ENCODE measurements at places on chromosomes 7 and 10.

- no peak for DNase-seq
Observed at GRCh38 chr10:67697724-67698131, 1.7 kb upstream of the CTNNA3 start.

DNA sequence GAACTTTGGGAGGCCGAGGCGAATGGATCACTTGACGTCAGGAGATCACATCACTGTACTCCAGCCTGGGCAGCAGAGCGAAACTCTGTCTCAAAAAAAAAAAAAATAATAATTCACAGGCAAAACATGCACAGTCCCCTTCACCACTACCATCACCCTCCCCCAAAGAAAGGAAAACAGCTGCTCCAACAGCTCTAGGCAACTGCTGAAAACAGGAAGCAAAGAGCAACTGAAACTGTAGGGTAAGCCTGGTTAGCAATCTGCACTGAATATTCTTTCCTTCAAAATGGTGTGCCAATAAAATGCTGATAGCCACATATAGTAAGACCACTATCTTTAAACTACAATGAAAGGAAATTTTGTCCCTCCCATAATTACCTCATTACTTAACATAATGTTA is 11.8 kb downstream of the NT5C2 start:
- DNase-seq = no peak

DNA sequence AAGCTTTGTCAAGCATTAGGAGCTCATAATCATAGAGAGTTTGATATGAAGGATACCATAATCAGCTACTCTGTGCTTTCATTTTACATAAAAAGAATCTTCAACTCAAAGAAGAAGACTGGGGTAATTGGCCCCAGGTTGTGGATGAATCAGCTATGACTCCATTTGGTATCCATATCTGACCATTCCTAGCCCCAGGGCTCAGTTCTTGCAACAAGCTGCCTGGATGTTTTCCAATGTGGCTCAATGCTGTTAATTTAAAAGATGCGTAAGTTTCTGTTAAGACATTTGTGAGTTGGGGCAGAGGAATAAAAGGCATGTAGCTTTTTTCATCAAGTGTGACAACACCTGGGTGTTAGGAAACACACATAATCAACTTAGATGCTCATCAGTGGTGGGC is 951.1 kb downstream of the NRG3 start:
- DNase-seq = no peak

GRCh38 chr7:85055196-85055595 is 131.7 kb downstream of the SEMA3D start:
- no peak for DNase-seq

- DNase-seq = no peak
Observed at GRCh38 chr10:120480848-120481247, 23.8 kb downstream of the PLPP4 start.

DNA sequence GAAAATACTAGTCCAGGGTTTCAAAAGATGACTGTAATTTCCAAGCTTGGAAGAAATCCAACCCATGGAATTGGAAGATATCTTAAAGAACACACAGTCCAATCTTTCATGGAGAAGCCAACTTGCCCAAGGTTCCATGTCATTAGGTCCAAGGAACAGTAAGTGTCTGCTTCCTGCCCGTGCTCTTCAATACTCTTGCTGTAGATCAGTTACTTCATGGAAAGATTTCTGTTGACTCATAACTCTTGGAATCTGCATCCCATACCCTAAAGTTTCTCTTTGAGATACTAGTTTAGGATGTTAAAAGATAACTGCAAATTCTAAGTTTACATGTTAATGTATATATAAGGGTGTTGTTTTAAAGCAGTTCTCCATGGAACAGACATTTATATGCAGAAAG is 127.9 kb upstream of the SLC13A1 start:
- no peak for DNase-seq

- DNase-seq = no peak
Observed at GRCh38 chr7:77242554-77242953, 42.9 kb upstream of the FGL2 start.

- DNase-seq = no peak
Observed at GRCh38 chr10:104065748-104066147, 19.9 kb downstream of the COL17A1 start.

GRCh38 chr7:44220358-44221112 is 19.8 kb downstream of the YKT6 start:
- DNase-seq = no peak

GRCh38 chr7:53491051-53491450 is 455.6 kb downstream of the POM121L12 start:
- no peak for DNase-seq

DNA sequence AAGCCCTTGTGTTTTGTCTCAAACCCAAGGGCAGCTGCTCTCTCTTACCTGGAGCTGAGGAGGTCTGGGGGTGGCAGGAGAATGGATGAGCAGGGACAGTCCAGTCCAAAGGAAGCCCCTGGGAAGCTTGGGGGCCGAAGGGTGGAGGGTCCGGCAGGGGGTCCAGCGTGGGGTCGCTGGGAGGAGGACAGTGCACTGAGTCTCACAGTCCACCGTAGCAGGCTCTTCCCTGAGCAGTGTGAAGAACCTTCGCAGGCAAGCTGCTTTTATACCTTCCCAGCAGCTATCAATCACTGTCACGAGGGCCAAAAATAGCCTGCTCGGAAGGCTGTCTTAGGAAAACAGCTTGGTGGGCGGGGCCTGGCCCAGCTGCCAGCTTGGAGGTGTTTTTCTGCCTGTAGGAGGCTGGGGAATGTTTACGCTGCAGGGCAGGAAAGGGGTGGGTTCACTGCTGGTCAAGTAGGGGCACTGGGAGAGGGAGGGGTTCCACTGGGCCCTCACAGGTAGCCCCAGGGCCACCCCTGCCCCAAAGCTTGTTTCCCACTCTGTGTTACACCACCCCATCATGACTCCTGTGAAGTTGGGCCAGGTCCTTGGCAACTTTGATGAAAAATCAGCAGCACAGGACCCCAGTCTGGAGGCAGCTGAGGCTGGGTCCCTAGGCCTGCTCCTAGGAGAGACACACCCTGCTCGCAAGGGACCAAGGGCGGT is at the start of gene DEPP1:
TSS of gene DEPP1 (minus strand) at position 240 of the 711 bp plus-strand sequence. CDS start 779 bp downstream, outside the sequence.
- no peak for DNase-seq

- no peak for DNase-seq
Observed at GRCh38 chr10:22635650-22636049, 78.7 kb downstream of the PIP4K2A start.

DNA sequence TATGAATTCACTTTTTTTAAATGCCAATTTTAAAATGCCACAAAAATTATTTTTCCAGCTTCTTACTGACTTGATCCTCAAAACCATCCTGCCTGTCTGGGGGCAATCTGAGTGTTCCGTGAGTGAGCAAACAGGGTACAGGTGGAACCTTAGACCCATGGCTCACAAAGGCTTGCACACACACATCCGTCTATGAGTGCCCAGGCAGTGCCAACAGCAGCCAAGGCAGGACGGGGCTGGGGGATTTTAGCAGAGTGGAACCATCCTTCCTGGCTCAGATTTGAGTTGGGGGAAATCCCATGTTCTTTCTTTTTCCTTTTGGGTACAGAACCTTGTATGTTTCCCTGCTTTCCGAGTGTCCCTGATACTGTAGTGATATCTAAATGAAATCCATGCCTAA is 377.7 kb upstream of the MGMT start:
- DNase-seq = no peak

DNA sequence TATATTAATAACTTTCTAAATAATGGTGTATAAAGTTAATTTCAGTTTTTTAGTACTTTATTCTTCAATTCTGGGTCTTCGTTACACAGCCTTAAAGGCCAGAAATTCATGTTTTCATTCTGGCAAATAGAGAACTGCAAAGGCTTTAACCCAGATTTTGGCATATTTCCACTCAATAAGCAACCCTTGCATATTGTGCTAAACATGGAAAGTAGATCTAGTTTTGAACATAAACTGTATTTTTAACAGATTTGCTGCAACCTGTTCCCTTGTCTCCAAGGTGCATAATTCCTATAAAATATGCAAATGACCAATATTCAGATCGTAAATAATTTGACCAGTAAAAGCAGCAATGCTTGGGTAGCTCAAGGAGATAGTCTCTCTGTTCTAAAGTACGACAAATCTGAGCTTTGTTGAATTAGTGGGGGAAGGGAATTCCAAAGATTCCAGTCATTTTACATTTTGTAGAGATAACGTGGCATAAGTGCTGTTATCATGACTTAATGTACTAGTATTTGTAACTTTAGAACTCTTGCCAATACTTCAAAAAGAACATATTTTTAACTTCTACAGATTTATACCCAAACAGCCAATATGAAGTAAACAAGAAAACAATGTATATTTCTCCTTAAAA is 46.4 kb upstream of the RSBN1L start:
- DNase-seq = no peak

DNA sequence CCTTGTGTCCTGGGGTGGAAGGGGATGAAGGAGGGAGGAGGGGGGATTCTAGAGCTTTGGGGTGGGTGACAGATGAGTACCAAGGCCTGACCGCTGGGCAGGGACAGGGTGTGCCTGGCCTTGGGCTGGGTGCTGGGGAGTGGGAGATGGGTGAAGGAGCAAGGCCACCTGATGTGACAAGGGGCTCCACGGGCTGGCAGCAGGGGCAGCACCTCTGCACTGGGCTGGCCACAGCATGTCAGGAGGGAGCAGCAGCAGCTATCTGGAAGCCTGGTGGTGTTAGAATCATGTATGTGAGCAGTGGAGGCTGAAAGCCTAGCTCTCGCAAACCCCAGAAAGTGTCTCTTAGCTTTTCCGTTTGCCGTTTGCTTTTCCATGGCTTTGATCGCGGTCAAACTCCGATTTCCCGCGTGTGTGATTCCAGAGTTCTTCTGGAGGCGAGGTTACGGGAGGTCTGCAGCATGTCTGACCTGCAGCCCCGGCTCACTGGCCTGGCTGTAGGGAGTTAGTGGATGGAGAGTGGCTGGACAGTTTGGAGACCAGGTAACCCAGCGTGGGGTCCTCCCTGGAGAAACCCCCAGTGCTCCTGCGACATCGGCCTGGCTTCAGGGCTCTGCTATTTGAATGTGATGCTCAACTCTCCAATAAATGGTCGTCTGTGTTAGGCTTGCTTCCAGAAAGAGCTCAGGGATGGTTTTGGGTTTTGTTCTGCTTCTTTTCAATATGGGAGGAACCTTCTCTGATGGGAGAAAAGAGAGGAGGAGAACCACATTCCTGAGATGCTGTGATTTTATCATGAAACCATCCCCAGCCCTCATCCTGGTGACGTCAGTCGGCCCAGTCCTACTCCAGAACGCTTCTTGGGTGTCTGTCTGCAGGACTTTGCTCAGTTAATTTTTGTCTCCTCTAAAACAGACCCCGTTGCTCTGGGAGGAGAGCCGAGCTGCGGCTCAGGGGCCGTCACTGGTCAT is 105.5 kb downstream of the CUX1 start:
- DNase-seq = no peak

- no peak for DNase-seq
Observed at GRCh38 chr10:61399406-61399805, 53.8 kb downstream of the TMEM26 start.
